ENCODE measurements at places on chromosomes 11 and 22.

GRCh38 chr22:19635644-19636043 is 78.7 kb upstream of the SEPTIN5 start:
- no peak for DNase-seq

- no peak for DNase-seq
Measured at GRCh38 chr11:124898263-124898680, 607 bp upstream of the ROBO4 start.

DNA sequence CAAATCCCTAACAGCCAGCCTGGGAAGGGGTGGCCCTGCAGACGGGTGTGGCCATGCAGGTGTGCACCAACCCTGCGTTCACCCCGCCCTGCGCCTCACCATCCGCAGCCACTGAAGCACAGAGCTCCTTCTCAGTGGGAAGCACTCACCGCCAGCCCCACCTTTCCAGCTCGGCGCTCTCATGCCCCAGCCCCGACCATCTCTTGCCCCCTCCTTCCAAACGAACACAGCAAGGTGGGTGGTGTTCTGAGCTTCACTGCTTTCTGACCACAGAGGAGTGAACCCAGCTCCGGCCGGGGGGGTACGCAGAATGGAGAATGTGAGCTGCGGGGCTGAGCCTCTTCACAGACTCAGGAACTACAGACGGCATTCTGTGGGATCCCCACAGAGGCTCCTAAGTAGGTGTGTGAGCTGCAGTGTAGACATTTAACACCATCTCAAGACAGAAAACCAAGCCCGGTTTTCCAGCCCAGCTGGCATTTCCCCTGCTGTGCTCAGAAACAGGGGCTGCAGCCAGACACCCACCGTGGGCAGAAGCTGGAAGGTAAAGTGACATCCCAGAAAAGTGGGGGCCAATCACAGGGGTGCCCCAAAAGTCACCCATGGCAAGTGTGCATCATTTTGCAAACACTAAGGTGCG is 88.4 kb upstream of the RTL6 start:
- peak; percentile 25 for DNase-seq

DNA sequence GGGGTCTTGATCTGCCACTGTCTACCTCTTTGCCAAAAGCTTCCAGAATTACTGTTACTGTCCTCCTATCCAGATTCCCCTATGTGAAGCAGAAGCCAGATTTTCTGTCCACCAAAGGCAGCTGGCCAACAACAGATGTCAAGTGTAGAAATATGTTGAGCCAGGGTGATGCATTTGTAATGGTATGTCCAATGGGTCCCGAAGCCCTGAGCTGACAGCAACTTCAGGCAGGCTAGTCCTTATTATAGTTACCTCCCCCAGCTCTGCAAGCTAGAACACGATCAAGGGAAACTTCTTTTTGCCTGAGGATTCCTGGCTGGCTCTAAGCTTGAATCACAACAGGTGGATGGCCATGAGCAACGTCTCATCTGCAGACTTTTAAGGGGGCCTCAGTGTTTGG is 10.2 kb downstream of the PAMR1 start:
- DNase-seq: no peak

- DNase-seq: no peak
Measured at GRCh38 chr11:47541070-47541469, 11.9 kb downstream of the CELF1 start.

DNA sequence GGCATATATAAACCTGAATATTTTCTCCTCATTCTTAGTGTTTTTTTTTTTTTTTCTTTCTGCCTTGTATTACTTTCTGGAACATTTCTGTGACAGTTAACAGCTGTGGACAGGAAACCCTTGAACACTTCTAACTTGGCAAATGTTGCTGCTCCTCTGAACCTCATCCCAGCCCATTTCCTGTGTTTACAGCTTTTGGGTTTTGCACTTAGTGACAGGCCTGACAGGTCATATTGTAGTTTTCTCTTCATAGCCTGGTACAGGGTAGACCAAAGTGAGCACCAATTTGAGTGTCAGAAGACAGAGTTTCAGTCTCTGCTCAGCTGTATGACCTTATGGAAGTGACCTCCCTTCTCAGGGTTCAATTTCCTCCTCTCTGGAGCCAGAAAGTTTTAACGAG is 91.6 kb downstream of the STIM1 start:
- peak; percentile 33 for DNase-seq

DNA sequence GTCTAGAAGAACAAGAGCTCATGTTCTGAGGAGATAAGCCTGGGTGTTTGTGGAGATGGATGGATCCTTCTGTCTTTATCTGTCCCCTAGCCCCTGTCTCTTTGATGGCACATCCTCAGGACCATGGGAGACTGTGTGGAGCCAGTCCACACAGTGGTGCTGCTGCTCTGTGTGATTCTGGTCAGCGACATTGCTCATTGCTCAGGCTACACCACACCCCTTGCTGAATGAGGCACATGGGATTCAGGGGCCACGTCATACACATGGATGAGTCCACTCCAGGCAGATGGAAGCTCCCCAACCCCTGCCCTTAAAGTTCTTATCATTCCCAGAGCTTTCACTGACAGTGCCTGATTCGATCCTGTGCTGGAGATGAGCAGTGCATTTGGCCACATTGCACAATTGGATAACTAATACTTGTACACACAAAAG is 222.2 kb downstream of the NAV2 start:
- DNase-seq: no peak

DNA sequence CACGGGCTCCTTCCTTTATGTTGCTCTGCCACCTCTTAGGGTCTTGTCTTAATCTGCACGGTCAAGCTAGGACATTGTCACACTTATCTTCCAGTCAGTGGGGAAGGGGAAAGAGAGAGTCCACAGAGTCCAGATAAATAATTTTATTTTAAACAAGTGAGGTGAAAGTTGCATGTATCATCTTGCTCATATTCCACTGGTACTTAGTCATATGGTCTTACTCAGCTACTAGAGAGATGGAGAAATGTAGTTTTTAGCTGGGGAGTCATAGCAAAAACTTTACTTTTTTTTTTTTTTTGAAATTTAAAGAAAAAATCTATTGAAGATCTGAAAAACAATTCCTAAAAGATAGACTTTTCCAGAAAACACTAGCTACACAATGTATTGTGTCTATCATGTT is 29.0 kb downstream of the PDE3B start:
- DNase-seq: no peak

DNA sequence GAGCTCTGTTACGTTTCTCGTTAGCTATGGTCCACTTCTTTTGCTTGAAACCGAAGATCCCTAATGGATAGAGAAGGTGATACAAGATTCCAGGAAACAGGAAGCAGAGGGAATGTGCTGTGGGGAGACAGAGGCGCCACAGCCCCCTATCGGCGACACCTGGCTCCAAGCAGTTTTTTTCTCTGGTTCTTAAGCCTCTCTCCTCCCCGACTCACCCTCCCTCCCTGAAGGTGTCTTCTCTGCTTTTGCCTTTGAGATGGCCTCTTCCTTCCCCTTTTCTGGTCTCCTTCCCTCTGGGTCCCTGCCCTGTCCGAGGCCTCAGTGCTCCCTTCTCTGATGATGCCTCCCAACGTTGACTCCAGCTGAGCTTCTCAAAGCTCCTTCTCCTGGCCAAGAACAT is 14.2 kb upstream of the APOBEC3A start:
- DNase-seq: no peak

- peak; percentile 70 for DNase-seq
Measured at GRCh38 chr22:46079861-46080821, 70.2 kb upstream of the PPARA start.

- DNase-seq: no peak
Measured at GRCh38 chr11:12430954-12431595, 53.7 kb downstream of the PARVA start.

- DNase-seq: peak; percentile 46
Measured at GRCh38 chr11:129374993-129375750, 476 bp upstream of the BARX2 start.

GRCh38 chr11:34644669-34645406 is 23.9 kb downstream of the EHF start:
- no peak for DNase-seq

GRCh38 chr22:49160261-49161001 is 667.2 kb downstream of the BRD1 start:
- DNase-seq: no peak

DNA sequence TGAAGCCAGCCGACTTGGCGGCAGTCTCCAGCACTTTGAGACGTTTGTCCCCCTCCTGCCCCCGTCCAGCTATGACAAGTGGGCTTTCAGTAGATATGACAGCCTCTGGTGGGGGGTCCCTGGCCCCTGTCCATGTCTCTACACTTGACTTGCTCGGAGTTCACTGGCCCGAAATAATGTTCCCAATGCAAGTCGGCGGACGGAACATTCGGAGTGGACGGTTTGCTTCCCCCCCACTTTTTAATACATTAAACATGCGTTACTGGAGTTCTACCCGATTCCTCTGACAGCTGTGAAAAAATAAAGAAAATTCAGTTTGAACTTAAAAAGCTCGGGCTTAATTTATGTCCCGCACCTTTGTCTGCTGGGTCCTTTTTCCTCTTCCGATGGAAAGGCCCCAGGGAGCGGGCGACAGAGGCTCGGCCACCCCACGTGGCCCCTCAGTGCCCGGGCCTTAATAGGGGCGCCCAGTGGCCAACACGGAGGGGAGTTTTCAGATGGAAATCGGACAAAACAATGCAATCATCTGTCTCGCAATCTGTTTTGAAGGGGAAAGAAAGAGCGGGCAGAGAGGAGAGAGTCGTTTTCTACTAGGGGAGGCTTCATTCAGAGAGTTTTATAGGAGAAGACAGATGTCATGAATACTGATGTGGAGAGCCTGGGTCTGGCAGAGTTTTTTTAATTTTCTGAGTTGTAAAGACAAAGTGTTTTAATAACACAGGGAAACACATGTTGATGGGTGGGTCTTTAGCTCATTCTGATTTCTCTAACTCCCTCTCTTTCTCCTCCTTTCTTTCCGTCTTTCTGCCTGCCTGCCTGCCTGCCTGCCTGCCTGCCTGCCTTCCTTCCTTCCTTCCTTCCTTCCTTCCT is 50.2 kb downstream of the SMIM38 start:
- no peak for DNase-seq

DNA sequence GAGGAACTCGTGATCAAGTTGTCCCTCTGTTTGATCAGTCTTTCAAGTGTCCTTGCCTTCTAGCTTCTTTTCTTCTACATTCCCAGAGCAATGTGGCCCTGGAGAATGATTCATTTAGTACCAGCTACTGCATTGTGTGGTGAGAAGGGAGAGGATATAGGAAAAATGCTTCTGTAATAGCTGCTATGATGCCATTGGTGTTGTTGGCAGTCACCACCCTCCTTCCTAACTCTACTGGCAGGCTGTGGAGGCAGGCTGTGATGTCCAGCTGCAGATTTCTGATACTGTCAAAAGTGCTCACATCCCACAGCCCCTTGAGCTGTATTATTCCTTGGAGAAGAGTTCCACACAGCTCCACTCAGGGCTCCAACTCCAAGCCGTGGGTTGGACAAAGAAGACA is 52.8 kb downstream of the ENDOD1 start:
- DNase-seq: no peak

GRCh38 chr11:19342036-19342435 is 101.3 kb upstream of the E2F8 start:
- no peak for DNase-seq

- no peak for DNase-seq
Measured at GRCh38 chr11:55357560-55358184, 10.1 kb upstream of the OR4A15 start.
